Fibroblast of villous mesenchyme (primary cell): ENCODE measurements at places on chromosomes 12 and 14.

DNA sequence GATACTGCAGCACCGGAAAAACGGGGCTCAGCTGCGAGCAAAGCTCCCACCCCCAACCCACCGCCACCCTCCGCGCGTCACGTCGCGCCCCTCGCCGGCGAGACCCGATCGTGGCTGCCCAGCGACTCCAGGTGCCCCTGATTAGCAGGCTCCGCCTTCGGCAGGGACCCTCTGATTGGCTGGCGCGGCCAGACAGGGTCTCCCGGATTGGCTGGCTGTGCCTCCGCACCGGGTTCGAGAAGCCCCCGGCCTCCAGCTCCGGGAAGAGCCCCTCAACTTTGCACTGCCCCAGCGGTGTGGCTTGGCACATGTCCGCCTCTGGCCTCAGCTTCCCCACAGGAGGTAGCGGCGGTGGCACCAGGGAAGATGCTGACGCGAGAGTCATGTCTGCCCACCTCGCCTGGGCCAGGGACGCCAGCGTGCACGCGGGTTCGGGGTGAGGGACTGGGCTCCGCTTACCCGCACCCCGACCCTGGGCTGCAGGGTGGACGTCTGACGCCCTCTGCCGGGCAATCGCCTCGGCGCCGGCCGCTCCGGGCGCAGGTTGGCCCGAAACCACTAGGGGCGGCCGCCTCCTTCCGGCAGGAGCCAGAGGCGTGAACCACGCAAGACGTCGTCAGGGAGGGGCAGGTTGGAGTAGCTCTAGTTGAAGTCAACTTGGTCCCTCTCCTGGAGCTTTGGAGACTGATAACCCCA is 498 bp upstream of the RHOF start:
- peak; percentile 91 for DNase-seq

- DNase-seq: no peak
Observed at GRCh38 chr14:97299661-97300060, 502.5 kb downstream of the VRK1 start.

DNA sequence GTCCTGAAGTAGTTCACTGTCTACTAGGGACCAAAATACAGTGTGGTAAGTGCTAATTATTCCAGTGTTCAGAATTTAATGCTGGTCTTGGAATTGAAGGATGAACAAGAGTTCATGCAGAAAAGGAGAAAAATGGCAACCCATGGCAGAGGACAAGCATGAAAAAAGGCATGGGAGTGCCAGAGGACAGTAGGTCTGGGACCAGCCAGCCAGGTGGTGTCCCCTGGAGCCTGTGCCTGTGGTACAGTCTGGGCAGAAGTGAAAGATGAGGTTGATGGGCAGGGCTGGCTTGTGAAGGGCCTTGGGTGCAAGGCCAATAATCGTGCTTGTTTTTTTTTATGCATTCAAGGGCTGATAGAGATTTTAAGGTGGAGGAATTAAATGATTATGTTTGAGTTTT is 21.0 kb downstream of the C12orf75 start:
- DNase-seq: no peak

- no peak for DNase-seq
Observed at GRCh38 chr12:19867970-19868369, 428.7 kb downstream of the AEBP2 start.

DNA sequence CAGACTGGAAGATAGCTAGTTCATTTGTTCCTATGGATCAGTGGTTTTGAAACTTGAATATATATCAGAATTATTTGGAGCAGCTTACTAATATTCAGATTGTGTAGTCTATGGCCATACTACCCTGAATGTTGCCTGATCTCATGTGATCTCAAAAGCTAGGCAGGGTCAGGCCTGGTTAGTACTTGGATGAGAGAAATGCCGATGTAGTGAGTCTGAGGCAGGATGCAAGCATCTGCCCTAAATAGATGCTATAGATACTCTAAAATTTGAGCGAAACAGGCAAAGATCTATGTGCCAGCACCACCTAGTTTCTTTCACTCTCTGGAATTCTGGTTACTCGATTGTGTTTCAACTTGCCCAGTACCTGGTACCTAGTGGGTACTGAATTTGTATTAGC is 40.9 kb downstream of the FRMD6 start:
- DNase-seq: no peak

GRCh38 chr14:101323111-101323510 is 238.2 kb upstream of the DIO3 start:
- no peak for DNase-seq

DNA sequence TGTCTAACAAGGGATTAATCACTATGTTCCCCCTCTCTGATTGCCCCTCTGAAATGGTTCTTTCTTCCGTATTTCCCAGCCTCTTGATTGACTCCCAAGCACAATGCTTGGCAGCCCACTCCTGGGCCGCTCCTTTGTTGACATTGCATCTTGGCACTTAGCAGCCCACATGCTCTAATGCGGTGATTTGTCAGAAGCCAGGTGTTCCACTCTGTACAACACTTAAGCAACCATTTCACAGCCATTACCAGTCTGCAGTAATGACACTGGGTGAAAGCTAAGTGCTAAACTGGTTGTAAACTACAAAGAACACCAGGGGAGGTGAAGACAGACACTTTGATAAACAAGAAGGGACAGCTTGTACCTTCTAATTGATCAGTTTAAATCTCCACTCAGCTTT is 353.5 kb downstream of the TMEM132D start:
- DNase-seq: no peak

DNA sequence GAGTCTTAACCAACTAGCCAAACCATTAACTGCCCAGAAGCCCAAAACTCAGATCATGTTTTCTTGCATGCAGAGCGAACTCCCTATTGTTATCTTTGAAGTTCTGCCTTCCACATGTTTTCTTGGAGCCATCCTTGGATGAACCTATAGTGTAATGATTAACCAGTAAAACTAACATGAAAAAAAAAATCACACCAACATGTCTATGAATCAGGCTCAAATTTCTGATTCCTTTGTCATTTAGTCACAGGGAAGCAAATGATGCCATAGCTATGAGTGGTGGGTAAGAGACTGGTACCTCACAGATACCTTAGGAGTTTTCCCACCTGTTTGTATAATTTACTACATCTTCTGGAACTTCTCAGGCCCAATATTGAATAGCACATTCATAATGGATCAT is 70.7 kb downstream of the PTPRO start:
- no peak for DNase-seq

- peak; percentile 98 for DNase-seq
Observed at GRCh38 chr14:59254146-59254910, 65.9 kb downstream of the DAAM1 start.

GRCh38 chr14:72855913-72856312 is 38.0 kb downstream of the DPF3 start:
- peak; percentile 53 for DNase-seq

DNA sequence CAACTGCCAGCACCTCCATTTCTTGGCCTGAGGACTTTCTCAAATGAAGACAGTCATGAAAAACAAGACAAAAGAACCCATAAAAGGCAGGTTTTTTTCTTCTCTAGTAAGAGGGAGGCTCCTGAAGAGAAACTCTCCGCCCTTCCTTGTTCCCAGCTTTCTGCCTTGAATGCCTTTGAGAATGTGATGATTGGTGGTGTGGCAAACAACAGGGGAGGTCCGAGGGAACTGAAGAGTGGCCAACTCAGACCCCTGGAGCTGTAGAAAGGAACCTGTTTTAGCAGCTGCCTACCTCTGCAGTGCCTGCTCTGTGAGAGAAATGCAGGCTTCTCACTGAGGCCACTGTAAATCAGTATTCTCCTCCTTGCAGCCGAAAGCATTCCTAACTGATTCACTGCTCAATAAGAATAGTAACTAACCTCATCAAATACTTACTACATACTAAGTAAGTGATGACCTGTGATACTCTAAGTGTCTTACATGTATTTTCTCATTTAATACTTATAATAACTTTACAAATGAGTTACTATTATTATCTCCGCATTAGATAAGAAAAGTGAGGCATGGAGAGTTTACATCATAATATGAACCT is 16.7 kb upstream of the ERC1 start:
- no peak for DNase-seq

DNA sequence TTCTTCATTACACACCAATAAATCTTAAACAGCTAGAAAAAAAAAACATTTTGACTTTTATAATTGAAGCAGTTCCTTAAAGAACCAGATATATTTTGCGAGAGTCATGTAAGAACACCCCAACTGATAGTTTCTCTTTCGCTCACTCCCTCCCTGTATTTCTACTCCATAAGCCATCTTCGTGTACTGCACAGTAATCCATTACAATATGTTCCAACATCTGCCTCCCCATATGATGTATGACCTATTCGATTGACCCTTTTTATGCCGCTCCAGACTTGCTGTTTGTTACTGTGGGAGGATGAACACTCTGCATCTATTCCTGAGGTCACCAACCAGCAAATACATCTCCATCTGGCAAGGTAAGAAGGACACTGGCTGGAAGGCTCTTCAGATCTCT is 331.7 kb downstream of the SOX5 start:
- DNase-seq: no peak

DNA sequence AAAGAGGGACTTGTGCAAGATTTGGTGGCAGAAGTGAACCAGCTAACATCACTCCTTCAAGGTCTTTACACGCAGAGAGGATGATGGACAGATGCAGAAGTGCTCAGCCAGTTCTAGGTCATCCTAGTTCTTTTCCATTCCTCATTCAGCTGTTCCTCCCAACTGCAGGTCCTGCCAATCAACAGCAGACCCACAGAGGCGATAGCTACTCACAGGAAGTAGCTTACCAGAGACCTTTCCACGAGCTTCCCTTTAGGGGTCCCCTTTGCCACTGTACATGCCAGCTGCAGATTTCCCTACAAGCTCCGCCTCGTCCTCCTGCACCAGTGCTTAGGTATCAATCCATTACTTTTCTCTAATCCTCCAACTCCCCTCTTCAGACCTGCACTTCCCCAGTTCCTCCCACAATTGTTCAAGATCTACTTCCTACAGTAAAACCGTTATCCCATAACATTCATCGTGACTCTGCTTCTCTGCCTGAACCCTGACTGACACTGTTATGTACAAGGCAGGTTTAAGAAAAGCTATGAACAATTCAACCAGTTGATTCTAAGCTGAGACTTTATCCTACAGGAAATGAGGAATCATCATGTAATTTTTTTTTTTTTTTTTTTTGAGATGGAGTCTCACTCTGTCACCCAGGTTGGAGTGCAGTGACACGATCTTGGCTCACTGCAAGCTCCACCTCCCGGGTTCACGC is 22.5 kb downstream of the RECQL start:
- no peak for DNase-seq

DNA sequence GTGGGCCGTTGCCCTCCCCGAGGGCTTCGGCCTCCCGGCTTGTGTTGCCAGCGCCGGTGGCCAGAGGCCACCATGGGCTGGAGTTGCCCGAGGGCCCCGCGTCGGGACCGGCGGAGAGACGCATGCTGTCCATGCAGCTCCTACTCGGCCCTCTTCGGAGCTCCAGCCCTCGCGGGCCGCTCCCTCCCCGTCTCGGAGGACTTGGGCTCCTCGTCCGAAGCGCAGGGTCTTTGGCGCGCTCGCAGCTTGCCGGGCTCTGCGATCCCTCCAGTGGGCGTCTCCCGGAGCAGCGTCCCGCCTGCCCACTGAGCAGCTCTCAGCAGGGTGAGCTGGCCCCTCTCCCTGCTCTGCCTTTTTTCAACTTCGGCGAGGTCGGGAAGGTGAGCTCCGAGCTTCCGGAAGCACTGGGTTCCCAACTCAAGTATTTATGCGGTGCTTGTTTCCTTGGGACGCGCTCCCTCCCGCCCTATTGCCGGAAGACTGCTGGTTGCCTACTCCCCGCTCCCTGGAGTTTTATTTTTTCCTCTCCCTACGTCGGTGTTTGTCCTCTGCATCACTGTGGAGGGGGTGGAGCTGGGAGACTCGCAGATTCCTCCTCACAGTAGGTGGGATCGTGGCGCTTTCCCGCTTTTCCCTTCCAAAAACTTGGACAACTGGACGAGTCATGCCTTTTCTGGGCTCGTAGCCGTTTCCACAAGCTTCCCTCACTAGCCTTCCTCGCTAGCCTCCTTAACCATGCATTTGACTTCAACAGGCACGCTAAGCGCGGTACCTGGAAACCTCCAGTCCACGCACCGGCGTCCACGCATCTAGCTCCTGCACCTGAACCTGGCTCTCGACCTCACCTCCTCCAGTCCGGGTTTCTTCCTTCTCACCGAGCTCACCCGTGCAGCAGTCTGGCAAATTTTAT is at the start of gene AVPR1A:
Gene AVPR1A, minus strand, starts transcription at position 489 of the 910 bp plus-strand sequence. Its CDS starts 365 bp downstream, at position 124.
- no peak for DNase-seq

- DNase-seq: no peak
Observed at GRCh38 chr12:124408822-124409517, 114.1 kb downstream of the RFLNA start.

GRCh38 chr14:92414690-92415445 is 91.9 kb downstream of the SLC24A4 start:
- no peak for DNase-seq

- no peak for DNase-seq
Observed at GRCh38 chr12:132759359-132759758, 2.3 kb downstream of the ANKLE2 start.

DNA sequence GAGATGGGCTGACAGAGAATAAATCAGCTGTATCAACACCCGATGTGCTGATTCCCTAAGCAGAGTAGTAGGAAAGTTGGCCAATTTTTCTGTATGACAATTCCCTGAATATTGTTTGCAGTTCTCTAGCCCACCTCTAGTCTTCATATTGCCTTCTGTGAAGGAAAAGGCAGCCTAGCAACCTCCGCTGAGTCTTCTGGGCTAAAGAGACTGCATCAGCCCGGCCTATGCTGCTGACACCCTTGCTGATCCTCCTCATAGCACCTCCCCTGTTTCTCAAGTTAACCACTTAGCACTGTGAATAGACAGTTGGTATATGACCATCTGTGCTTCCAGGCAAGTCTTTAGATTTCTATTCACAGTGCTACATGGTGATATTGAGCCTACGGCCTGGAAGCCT is 161.1 kb upstream of the EGLN3 start:
- DNase-seq: peak; percentile 9

DNA sequence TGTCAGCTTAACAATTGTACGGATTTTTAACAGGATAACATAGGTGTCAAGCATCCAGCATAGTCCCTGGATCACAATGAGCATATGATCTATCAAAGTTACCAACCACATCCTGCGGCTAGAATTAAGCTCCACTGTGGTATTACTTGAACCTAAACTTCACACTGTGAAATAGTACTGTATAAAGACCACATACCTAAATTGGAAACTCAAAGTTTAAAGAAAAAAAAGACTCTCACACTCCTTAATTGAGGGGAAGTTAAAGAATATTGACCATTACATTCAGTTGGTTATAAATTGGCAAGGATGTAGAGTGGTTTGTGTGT is 133.0 kb upstream of the PZP start:
- DNase-seq: no peak

- peak; percentile 90 for DNase-seq
Observed at GRCh38 chr12:14416658-14417057, 51.2 kb downstream of the ATF7IP start.

DNA sequence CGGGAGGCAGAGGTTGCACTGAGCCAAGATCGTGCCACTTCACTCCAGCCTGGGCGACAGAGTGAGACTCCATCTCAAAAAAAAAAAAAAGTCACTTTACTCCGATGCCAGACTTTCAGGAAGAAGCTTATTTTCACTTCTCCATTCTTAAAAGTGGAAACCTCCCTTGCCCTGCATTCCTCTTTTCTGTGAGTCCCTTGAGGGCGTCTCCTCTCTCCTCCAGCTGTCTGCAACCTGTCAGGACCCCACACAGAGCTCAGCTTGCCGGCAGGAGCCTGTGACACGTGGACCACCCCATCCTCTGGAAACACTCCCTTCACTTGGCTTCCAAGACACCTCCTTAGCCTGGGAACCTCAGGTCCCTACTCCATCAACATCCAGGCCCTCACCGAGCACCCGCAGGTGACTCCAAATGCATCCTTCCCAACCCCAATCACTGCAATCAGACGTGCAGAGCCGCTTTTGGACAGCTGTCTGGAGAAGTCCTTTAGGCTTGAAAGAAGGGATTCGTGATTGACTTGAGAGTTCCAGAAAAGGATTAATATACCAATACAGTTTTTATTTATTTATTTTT is 34.3 kb downstream of the SLC15A4 start:
- DNase-seq: no peak
